ENCODE measurements at places on chromosomes 13 and 19. TPM values are rescaled to one million over a fixed set of nuclear protein-coding genes. Genes with fewer than 3 reads are reported as not detected.

CNFN gene
- total RNA-seq: not detected

PLPPR2 gene
- 2.5 TPM for total RNA-seq

KCNJ14 gene
- total RNA-seq: 1.8 TPM

BSPH1 gene
- not detected for total RNA-seq

NKPD1 gene
- 0.22 TPM for total RNA-seq

WDR88 gene
- total RNA-seq: not detected
